ENCODE measurements at places on chromosomes 12 and 14.

GRCh38 chr14:50366115-50366514, 30.6 kb downstream of the CDKL1 start:
- no peak for DNase-seq

GRCh38 chr14:55281316-55281839, 10.2 kb downstream of the FBXO34 start:
- no peak for DNase-seq

- DNase-seq, result no peak
These were observed 197.7 kb upstream of the SLC16A7 start for GRCh38 chr12:59398164-59398563.

GRCh38 chr12:14260011-14260993, 105.2 kb upstream of the ATF7IP start:
- no peak for DNase-seq

- no peak for DNase-seq
These were observed 52.3 kb upstream of the CCND2 start for GRCh38 chr12:4221258-4221620.

GRCh38 chr14:96162741-96163140, 41.9 kb upstream of the BDKRB2 start:
- no peak for DNase-seq

- peak; percentile 56 for DNase-seq
These were observed 22.8 kb upstream of the GARIN2 start for GRCh38 chr14:67166450-67166853.

GRCh38 chr12:13220838-13221237, 24.3 kb downstream of the EMP1 start:
- DNase-seq, result no peak

DNA sequence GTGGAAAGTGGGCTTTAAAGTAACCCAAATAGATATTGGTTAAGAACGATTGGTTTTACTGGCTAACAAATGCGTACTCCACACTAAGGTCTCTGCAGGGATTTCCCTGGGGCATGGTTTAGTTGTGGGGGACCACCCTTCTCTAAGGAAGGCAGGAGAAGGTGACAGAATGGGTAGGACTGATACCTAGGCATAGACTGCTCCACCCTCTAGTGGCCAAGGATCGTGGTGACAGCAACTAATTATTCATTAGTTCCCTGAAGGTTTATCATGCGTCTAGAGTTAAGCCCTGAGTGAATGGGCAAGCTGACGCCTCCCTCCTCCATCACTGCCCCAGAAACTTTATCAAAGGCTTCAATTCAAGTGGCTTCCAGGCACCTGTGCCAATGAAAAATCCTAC, 9.1 kb downstream of the FAM181A start:
- peak; percentile 55 for DNase-seq

DNA sequence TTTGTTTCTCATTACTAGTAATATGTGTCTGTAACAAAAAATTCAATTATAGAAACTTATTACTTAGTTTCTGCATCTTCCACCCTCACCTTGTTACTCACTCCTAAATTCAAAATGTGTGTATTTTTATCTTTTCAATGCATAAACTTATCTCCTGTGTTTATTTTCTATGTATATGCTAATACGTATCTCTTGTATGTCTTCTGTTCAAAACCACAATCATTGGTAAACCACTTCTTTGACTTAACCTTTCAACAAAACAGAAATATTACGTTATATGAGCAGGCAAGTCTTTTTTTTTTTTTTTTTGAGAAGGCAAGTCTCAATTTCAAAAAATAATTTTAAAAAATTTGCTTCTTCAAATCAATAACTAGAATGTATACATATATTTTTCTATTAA, 39.2 kb upstream of the RPH3A start:
- no peak for DNase-seq

- DNase-seq, result peak; percentile 29
These were observed 63.6 kb upstream of the PWP1 start for GRCh38 chr12:107622001-107622400.

DNA sequence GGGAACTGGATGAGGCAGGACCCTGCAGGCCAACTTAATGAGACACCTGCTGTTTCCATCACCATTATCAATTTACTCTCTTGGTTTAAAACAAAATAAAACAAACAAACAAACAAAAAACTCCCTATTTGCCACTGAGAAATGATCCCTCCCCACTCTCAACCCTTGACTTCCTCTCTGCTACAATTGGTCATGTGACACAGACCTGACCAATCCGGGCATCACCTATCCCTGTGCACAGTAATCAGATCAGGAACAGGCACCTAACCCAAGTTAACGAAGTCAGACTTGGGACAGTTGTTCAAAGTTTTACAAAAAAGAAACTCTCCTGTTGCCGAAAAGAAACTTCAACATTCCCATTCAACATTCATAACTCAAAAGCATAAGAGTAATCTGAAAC, 58.4 kb downstream of the NELL2 start:
- DNase-seq, result no peak

- no peak for DNase-seq
These were observed 47.8 kb downstream of the ADGRD1 start for GRCh38 chr12:131001493-131001892.

DNA sequence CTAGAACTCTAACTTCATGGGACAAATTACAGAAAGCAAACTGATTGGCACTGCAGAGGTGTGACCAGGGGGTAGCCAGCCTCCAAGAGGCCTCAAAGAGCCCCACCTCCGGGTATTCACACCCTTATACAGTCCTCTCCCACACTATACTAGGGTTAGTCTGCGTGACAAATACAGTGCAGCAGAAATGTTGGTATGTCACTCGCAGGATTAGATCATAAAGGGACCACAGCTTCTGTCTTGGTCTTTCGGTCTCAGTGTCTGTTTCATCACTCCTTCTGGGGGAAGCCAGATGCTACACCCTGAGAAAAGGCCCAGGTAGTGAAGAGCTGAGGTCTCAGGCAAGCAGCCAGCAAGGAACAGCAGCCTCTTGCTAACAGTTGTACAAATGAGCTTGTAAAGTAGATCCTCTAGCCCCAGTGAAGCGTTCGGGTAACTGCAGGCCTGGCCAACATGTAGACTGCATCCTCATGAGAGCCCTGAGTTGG, 68.9 kb upstream of the SAV1 start:
- DNase-seq, result peak; percentile 94

DNA sequence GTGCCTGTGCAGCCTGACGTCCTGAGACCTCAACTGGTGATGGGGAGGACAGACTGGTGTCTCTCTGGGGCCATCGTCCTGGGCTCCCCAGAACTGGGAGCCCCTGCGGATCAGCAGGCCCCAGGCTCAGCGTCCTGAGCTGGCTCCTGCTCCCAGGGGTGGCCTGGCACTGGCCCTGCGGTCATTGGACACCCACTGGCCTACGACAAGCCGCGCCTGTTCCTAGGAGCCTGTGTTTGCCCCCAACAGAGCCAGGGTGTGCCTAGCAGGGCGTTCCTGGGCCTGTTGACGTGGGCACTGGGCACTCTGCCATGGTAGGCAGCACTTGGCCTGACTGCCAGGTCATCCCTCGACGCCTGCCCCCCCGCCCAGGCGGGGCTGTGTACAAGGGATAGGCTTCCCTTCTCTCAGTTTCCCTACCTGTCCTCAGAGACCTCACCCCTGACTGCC, 8.4 kb downstream of the ADSS1 start:
- DNase-seq, result no peak

- peak; percentile 78 for DNase-seq
These were observed 15.6 kb downstream of the BAG5 start for GRCh38 chr14:103546652-103547454.

DNA sequence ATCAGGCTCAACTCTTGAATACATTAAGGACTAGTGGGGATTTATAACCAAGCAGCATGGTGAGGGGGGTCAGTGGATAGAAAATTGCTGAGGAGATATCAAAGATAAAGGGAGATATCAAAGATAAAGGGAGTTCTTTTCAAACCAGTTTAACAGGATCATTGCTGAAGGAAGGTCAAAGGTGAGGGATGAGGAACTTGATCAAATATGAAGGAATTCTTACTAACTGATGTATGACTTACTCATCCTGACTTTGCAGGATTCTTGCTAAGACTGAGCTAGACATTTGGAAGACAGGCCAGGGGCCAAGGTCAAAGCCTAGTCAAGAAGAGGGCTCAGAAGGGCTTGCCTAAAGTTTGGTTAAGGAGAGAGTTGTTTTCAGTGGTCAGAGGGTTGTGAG, 4.8 kb downstream of the ABHD4 start:
- DNase-seq, result no peak

GRCh38 chr12:106831699-106832098, 57.2 kb downstream of the RIC8B start:
- DNase-seq, result no peak

- DNase-seq, result no peak
These were observed 21.6 kb downstream of the TMTC2 start for GRCh38 chr12:82708061-82708879.

DNA sequence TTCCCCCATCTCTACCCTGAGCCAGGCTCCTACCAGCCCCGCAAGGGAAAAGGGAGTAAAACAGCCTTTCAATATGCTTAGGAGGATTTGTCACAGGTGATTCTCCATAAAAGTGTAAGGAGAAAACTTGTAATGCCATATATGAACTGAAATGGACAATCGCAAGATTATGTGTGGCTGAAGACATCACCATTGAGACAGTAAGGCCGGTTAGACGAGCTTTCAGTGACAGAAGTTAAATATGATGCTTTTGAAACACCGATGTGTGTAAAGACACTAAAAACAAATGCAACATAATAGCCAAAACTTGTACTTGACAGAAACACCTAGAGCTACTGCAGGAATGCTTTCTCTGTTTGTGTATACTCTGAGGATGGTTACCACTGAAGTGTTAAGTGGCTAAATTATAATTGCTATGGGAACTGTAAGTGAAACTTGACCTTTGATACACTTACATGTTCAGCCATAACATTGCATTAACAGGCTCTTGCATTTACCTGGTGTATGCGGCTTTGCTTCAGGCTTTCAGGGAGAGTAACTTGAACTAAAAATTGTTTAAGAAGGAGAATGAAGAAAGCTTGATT, 42.3 kb downstream of the FAR2 start:
- DNase-seq, result no peak

DNA sequence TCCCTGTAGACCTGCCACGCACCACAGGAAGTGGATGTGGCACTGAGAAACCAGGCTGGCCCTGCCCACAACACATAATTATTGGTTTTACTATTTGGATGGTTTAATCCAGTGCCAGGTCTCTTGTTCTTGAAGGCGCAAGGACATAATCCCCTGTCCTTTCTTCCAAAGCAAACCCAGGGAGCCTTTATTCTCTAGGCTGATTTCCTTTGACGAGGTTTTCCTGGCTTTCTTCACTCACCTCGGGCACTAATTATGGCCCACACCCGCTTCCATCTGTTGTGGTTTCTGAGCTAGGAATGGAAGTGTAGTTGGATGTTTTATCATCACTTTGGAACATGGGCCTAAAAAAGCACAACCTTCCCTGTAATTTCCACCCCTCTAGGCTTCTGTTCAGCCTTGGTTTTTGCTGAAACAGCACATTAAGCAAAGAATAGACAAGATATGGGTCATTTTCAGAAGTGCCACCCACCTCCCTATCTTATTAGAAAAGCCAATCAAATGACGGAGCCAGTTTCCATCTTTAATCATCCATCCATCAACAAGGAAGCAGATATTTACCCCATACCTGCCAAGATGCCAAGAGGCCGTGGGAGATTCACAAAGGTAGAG, 73.9 kb downstream of the PPP1R36 start:
- no peak for DNase-seq

DNA sequence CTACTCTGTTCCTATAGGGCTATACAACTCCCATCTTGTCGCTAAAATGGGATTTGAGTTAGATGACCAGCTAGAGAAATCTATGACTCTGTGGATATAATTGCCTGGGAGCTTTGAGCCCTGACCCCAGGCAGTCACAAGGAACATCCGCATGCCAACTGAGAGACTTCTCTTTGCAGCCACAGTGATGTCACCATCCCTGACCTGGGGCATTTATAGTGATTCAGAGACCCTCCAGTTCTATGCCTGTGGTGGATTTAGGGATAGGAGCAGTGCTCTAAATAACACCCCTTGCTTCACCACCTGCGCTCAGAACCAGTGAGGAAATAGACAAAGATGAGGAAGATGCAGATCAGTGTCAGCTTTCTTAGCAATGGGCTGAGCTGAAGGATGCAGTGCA, 86.2 kb downstream of the RIN3 start:
- DNase-seq, result no peak

DNA sequence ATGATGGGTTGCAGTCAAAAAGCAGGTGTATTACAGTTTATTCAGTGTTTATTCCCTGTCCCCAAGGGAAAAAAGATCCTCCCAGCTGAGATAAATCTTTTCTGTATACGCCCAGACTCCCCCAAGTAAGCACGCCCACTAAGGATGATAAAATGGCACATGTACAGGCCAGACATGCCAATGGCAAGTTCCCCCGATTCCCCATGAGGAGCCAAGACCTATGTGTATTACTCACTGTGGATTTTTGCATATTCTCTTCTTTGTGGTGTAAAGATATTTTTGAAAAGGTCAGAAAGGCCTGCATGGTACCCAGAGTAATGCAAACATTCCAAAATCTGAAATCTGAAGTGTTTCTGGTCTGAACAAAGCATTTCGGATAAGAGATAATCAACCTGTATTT, 22.2 kb downstream of the NR2C1 start:
- DNase-seq, result no peak

DNA sequence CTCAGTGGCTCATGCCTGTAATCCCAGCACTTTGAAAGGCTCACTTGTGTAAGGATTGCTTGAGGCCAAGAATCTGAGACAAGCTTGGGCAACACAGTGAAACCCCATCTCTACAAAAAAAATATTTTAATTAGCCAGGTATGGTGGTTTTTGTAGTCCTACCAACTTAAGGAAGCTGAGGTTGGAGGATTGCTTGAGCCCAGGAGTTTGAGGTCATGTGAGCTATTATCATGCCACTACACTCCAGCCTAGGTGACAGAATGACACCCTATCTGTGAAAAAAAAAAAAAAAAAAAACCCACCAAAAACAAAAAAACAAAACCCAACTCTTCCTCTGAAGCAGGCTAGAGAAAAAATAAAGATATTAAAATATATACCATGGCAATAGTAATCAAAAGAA, 41.2 kb downstream of the TMEM116 start:
- no peak for DNase-seq

- DNase-seq, result no peak
These were observed 5.3 kb downstream of the FGF6 start for GRCh38 chr12:4440187-4440941.

DNA sequence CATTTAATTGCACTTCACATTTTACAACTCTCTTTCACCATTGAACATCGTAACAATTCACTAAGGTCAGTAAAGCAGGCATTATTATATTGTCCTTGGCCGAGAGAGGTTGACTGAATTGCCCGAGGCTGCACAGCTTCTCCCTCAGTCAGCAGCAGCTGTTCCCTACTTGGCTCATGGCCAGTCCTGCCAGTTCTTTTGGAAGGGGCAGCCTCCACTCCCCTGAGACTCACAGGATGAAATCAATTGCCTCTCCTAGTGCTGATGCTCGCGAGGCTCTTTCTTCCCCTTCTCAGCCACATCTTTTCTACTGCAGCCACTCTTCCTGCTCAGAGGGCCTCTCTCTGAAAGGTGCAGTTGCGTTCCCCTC, 79.9 kb upstream of the KCNA1 start:
- peak; percentile 11 for DNase-seq

Measured in GM12865 (cell line).